ENCODE measurements at places on chromosomes 12 and 14.

DNA sequence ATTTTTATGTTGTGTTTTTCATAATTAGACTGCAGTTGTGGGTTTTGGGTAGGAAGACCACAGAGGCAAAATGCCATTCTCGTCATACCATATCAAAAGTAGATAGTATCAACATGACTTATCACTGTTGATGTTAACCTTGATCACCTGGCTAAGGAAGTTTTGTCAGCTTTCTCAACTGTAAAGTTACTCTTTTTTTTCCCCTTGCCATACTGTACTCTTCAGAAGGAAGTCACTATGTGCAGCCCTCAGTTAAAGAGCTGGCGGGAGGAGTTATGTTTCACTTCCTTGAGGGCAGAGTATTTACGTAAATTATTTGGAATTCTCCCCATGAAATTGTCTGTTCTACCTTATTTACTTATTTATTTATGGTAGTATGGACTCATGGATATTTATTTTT is 78.7 kb downstream of the PRORP start:
- no peak for DNase-seq

DNA sequence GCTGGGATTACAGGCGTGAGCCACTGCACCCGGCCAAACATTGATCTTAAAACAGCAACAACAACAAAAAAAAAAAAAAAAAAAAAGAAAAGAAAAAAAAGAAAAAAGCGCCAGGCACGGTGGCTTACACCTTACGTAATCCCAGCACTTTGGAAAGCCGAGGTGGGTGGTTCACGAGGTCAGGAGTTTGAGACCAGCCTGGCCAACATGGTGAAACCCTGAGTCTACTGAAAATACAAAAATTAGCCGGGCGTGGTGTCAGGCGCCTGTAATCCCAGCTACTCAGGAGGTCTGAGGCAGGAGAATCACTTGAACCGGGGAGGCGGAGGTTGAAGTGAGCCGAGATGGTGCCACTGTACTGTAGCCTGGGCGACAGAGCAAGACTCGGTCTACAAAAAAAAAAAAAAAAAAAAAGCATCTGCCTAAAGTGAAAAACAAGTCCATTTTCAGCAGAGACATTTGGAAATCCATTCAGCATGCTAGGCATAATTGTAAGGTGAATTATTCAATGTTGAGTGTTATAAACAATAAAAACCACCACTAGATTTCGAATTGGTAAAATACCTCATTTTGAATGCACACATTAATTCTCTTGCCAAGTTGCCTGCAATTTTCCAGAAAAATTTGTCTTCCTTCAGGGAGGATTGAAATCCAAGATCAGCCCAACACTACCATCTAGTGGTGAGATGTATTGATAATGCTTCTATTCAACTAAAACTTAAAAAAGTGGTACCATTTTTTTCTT is 8.0 kb upstream of the CERS5 start:
- peak; percentile 22 for DNase-seq

DNA sequence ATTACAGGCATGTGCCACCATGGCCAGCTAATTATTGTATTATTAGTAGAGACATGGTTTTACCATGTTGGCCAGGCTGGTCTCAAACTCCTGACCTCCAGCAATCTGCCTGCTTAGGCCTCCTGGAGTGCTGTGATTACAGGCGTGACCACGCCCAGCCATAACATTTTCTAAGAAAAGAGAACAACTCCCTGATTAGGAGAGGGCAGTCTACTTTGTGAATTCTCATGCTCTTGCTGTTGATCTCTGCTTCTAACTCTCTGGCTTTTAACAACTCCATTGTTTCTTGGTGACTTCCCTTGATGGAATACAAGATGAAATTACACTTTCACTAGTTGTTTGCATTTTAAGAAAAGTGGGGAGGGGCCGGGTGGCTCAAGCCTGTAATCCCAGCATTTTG is 33.6 kb downstream of the SSH1 start:
- no peak for DNase-seq

GRCh38 chr12:113201187-113202177 is 16.0 kb downstream of the RITA1 start:
- no peak for DNase-seq

DNA sequence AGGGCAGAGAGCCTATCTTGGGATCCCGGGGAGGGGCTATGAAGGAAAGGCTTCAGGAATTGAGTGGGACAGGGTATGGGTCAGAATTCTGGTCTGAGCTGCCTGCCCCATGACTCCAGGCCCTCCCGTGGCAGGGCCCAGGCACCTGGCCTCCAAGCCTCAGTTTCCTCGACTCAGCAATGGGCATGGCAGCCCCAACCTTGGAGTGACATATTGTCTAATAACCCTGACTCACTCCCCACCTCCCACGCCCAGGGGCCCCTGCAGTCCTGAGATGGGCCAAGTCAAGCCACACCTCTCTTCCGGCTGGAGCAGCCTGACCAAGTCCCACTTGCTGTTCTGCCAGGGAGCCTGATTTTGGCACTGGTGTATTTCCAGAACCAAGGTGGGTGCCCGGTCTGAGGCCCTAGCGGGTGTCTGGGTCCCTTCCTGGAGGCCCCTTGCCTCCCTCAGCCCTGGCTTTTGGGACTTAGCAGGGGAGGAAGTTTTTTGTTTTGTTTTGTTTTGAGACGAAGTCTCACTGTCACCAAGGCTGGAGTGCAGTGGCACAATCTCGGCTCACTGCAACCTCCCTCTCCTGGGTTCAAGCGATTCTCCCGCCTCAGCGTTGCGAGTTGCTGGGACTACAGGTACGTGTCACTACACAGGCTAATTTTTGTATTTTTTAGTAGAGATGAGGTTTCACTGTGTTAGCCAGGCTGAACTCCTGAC is 40.3 kb upstream of the RCOR1 start:
- no peak for DNase-seq

DNA sequence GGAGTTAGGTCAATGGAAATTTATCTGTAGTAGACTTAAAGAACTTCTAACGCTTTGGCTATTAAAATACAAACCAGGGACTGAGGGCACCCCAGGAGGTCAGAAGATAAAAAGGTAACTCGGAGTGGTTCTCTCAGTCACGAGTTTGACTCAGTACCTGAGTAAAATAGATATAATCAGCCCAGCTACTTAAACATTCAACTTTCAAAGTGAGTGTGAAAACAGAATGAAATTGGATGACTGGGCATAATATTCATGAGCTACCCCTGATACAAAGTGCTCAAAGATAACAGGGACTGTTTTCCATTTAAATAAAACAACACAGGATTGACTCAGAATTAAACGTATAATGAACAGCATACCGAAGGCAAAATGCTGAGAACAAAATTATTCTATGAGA is 75.0 kb downstream of the FOXN3 start:
- DNase-seq, result no peak

DNA sequence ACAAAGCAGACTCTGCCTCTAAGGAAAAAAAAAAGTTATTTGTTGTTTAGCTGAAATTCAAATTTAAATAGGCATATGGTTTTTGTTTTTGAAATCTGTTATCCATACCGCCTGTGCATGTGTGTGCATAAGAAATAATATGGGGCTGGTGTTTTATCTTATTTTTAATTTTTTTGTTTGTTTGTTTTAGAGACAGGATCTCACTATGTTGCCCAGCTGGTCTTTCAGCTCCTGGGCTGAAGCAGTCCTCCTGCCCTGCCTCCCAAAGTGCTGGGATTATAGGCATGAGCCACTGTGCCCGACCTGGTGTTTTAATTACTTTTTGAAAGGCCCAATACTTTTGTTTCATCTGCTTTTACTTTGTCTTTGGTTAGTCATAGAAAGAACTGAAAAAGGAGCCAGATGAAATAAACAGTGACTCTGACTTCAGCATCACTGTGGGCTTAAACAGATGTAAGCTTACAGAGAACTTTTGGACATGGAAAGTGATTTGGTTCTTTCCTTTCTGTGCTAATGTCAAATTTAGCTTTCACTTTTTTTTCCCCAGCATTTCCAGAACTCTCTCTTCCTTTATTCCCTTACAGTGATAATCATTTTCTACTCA is 37.2 kb downstream of the SUPT16H start:
- DNase-seq, result no peak

DNA sequence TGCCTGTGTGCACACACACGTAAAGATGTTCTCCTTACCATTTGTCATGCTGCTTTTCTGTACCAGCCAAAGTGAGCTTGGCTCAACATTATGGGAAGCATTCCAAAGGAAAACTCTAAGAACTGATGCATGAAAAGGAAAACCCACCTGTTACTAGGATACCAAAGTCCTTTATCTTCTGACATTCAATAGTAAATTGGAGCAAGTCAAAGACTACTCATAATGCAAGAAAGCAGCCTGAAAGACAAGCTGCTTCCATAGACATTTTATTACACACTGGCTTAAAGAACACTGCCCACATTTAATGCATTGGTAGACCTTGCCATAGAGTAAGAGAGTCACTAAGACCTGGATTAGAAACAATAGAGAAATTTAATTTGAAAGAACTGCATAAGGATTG is 159.0 kb downstream of the LRIG3 start:
- DNase-seq, result no peak

DNA sequence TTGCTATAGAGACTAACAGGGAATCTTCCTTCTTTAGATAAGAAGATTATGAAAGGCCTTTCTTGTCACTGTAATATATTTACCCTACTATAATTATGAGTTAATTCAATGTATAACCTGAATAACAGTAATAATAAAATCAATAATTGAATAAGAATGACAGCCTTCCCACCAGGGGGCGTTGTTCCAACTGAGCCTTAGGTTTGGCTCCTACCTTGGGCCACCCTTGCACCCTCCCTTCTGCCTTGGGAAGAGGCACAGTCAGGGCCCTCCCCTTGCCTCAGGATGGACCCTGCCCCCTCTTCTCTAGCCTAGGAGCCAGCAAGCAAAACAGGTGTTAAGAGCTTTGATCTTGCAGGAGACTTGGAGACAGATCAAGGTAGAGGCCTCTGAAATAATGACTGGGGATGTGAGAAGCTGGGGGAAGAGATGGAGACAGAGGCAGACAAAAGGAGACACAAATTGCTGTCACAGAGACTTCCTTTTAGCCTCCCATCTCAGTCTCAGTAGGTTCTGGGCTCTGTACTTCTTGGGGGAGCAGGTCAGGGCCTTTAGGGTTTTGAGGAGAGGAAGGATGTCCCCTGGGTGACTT is 40.1 kb upstream of the CISTR start:
- peak; percentile 13 for DNase-seq
